ENCODE measurements at places on chromosomes 6 and 20. TPM values are rescaled to one million over a fixed set of nuclear protein-coding genes. Genes with fewer than 3 reads are reported as not detected.

The PCK1 gene
- polyA plus RNA-seq = 0.30 TPM

DNA sequence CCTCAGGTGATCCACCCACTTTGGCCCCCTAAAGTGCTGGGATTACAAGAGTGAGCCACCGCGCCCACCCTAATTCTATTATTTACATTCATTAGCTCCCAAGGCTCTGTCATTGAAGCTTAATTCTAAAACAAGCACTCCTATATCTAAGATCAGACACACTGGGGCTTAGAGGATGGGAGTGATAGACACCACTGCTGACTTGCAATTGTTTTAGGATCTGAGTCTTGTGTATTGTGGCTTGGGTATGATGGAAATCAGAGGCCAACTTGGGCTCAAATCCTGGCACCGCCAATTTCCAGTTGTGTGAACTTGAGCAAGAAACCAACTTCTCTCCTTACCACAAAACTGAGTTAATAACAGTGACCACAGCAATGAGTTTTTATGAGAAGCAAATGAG, 34.7 kb downstream of the MTRES1 start:
- no peaks in the 10 kb centered on the region for H3K36me3 ChIP-seq
- no peak overlapping the region for H3K4me3 ChIP-seq
- peaks cover 2% of the 10 kb centered on the region for H3K4me1 ChIP-seq

The CALHM5 gene
- polyA plus RNA-seq = 0.62 TPM

DNA sequence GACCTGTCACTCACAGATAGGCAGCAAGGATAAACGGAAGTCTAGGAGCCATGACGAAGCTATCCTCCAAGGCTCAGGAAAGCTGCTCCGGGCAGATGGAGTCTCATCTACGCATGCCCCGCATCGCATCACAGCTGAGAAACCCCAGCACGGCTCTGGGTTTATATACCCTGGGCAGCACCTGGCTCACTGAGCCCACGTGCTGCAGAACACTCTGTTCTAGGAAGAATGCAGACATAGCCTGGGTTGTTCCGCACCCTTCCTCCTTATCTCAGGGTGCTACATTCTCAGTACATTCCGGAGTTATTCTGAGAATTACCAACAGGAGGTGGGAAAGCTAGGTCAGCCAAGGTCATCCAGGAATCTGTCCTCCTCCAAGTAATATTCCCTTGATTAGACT, 260.4 kb downstream of the CBLN4 start:
- no peak overlapping the region for H3K27ac ChIP-seq
- H3K4me3 ChIP-seq = no peak overlapping the region
- no peaks in the 10 kb centered on the region for H3K4me1 ChIP-seq
- no peaks in the 10 kb centered on the region for H3K36me3 ChIP-seq
- no peak for DNase-seq

DNA sequence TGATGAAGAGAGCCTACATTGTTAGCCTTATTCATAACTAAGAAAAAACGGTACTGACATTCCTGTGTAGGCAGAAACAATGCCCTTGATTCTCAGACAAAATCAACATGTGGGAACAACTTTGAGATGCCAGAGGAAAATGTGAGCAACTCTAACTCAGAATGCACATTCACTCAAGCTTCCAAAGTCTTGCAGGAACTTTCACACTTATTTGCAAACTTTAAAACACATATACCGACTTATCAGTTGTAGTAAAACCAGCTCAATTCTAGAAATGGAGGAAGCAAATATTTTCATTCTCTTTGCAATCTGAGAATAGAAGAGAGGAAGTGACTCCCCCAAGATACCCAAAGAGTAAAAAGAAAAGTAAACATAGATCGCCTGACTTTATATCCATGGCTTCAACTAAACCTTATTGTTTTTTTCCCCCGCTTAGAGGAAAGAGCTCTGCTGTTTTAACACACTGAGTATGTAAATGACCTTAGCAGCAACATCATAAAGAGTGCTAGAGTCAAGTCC, 117.6 kb downstream of the EPB41L2 start:
- no peaks in the 10 kb centered on the region for H3K4me1 ChIP-seq
- H3K36me3 ChIP-seq = no peaks in the 10 kb centered on the region
- no peak for DNase-seq
- H3K27ac ChIP-seq = no peak overlapping the region
- H3K27me3 ChIP-seq = no peaks in the 10 kb centered on the region
- no peak overlapping the region for H3K4me3 ChIP-seq

DNA sequence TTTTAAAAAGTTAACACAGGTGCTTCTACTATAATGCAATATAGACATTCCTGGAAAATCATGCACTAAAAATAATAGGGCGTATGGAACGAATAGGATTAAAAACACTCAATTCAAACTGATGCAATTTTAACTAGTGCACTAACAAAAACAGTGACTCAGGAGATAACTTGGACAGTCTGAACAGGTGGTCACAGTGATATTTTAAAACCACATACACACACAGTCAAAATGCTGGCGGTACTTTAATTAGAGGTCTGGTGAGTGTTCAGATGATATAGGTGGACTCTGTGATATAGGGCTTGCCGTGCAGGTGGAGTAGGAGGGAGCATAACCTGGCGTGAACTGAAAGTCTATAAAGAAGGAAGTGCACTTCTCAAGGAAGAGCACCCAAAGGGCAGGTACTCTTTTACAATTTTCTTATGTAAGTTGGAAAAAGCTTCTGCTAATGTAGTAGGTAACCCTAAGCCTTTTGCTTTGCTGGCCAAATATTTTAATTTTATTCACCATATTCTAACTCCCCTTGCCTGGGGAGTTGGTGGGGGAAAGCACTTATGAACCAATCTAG, 41.9 kb upstream of the PLN start:
- no peak overlapping the region for H3K27ac ChIP-seq
- no peaks in the 10 kb centered on the region for H3K27me3 ChIP-seq

The SIRPB1 gene
- polyA plus RNA-seq = 1.2 TPM

The TSHZ2 gene
- polyA plus RNA-seq = 1.4 TPM

The CST5 gene
- 0.98 TPM for polyA plus RNA-seq

The TCP11 gene
- 0.30 TPM for polyA plus RNA-seq

The SCUBE3 gene
- 0.14 TPM for polyA plus RNA-seq

DNA sequence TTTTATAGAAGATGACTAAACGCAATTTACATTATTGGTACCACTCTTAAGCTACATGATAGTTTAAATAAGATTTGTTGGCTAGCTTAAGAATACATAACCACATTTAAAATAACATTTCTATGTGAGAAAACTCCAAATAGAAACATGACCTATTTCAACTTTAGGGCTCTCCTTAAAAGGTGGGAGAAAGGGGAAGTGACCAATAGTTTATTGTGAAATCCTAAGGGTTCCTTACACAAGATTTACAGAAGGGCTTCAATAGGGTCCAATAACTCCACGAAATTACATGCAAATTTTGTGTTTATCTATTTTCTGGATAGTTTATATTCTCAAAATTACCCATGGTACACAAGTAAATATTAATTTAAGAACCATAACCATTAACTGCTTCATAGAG, 91.6 kb upstream of the DST start:
- no peak overlapping the region for H3K4me3 ChIP-seq
- no peak overlapping the region for H3K27ac ChIP-seq
- no peak for DNase-seq
- H3K27me3 ChIP-seq = no peaks in the 10 kb centered on the region
- H3K4me1 ChIP-seq = no peaks in the 10 kb centered on the region

- DNase-seq = no peak
- H3K27ac ChIP-seq = no peak overlapping the region
- H3K4me3 ChIP-seq = no peak overlapping the region
- H3K36me3 ChIP-seq = no peaks in the 10 kb centered on the region
- peaks cover 8% of the 10 kb centered on the region for H3K4me1 ChIP-seq
Observed at GRCh38 chr6:169806701-169807100, 55.3 kb downstream of the ERMARD start.

The POM121L2 gene
- polyA plus RNA-seq = not detected

DNA sequence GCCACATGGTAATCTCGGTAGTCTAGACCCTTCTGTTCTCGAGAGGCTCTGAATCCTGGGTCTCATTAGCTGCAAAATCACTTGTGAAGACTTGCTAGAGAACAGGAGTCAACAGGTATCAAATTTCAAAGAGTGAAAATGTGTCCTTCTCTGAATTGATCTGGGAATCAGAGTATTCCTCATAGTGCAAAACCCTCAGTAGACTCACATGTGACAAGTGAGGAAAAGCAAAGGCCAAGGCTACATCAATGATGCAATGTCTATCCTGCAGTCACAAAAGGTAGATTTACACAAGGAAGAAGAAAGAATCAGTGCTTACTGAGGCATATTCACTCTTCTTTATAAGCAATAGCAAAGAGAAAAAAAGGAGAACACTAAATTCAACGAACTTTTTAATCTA, 1220.0 kb upstream of the GJE1 start:
- H3K4me3 ChIP-seq = no peak overlapping the region
- DNase-seq = no peak
- H3K27ac ChIP-seq = no peak overlapping the region
- H3K36me3 ChIP-seq = no peaks in the 10 kb centered on the region

The RAB32 gene
- polyA plus RNA-seq = 41.3 TPM

GRCh38 chr6:136726837-136727557, 65.3 kb downstream of the MAP3K5 start:
- H3K27me3 ChIP-seq = no peaks in the 10 kb centered on the region
- H3K4me1 ChIP-seq = no peaks in the 10 kb centered on the region
- H3K36me3 ChIP-seq = no peaks in the 10 kb centered on the region
- no peak overlapping the region for H3K4me3 ChIP-seq
- H3K27ac ChIP-seq = no peak overlapping the region

GRCh38 chr6:105302617-105303128, 100.2 kb downstream of the PREP start:
- peaks cover 16% of the 10 kb centered on the region for H3K36me3 ChIP-seq
- H3K4me1 ChIP-seq = no peaks in the 10 kb centered on the region
- no peaks in the 10 kb centered on the region for H3K27me3 ChIP-seq
- no peak for DNase-seq

The GABRR1 gene
- 0.07 TPM for polyA plus RNA-seq

DNA sequence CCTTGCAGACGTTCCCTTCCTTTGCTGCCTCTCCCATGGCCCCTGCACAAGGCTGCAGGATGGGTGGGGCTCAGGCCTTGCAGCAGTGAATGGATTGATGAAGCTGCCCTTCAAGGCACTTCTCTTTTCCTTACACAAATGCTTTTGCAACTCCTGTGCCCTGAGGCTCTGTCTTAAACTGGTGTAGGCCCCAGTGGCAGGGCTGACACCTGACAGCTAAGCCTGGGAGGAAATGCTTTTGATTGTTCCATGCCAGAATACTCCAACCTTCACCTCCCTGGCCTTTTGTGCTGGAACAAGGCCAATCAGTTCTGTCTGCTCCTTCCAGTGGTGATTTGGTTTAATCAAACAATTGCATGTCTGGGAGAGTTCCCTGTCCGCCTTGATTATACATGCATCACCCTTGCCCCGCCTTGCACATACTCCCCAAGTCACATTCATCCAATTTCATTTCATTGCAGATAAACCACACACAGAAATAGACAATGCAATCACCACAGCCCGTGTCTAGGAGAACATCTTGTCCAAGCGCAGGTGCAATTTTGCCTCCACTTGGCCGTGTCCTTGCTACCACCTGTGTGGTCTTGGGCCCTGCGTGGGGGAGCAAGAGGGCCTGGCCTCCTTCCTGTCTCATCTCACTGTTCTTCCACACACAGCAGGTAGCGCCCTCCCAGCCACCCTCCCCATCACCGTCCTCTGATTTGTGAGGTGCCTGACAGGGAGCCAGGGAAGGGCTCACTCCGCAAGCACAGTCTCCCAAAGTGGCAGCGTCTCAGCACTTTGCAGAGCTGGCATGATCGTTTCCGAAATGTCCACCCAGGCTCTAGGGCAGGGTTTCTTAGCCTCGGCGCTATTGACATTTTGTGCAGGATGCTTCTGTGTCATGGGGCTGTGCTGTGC, 120.4 kb downstream of the CDH26 start:
- no peaks in the 10 kb centered on the region for H3K27me3 ChIP-seq
- H3K36me3 ChIP-seq = no peaks in the 10 kb centered on the region
- H3K4me3 ChIP-seq = no peak overlapping the region

DNA sequence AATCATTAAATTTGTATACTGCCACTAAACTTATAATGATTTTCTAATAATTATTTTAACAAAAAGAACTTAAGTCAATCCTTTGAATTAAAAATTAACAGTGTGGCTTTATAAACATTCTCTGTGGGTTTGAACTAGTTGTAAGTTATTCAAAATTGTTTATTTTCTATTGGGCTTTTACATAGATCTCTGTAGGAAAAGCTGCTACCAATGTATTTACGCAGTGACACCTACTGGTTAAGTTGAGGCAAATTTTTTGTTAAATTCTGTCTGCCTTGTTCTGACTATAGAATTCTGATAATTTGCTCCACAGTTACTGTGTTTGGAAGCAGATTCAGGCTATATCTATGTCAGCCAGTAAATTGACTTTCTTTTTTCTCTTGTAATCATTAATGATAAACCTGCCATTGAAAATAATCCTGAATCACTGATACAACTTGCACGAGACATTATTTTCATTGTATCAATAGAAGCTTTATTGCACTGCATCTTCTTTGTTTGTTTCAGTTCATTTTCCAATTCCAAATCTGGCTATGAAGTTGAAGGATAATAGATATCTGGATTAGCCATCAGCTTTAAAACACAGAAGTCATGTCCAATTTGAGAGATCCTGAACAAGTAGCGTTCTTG, 66.0 kb upstream of the UTRN start:
- H3K27ac ChIP-seq = no peak overlapping the region
- no peaks in the 10 kb centered on the region for H3K27me3 ChIP-seq
- peaks cover 6% of the 10 kb centered on the region for H3K4me1 ChIP-seq
- no peak overlapping the region for H3K4me3 ChIP-seq
- no peaks in the 10 kb centered on the region for H3K36me3 ChIP-seq
- no peak for DNase-seq

DNA sequence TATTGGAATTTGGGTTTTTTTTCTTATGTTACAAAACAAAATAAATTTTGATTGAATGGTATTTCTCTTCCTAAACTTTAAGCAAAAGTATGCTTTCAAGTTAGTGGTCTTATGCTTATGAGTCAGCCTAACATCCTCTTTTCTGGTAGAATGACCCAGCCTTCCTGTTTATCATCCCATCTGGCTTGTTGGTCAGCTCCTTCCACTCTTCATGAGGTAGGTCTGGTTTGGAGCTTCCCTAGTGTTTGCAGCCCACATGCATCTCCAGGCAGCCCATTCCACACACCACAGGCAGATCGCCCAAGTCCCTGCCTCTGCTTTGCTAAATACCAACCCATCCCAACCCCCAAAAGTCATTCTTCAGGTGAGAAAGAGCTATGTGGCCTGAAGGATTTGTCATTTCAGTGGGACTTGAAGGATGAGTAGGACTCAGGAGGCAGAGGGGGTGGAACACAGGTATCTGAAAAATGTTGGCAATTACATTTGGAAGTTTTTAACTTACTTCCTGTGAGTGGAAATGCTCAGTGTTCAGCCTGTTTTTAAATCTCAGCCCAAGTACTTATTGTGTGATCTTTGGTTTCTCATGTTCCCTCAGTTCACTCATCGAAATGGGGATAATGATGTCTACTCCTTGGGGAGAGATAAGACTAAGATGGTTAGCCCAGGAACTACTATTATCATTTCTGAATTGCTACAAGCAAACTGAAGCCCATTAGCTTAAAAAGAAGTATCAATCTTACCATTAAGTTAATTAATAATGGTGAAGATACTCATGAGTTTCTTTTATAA, 294.0 kb downstream of the ADGB start:
- no peaks in the 10 kb centered on the region for H3K27me3 ChIP-seq
- H3K4me1 ChIP-seq = no peaks in the 10 kb centered on the region
- no peak overlapping the region for H3K27ac ChIP-seq
- H3K4me3 ChIP-seq = no peak overlapping the region
- no peak for DNase-seq

All from thymus (tissue), 14 donors.